ENCODE measurements at places on chromosomes 16 and 17. TPM values are rescaled to one million over a fixed set of nuclear protein-coding genes. Genes with fewer than 3 reads are reported as not detected.

DNA sequence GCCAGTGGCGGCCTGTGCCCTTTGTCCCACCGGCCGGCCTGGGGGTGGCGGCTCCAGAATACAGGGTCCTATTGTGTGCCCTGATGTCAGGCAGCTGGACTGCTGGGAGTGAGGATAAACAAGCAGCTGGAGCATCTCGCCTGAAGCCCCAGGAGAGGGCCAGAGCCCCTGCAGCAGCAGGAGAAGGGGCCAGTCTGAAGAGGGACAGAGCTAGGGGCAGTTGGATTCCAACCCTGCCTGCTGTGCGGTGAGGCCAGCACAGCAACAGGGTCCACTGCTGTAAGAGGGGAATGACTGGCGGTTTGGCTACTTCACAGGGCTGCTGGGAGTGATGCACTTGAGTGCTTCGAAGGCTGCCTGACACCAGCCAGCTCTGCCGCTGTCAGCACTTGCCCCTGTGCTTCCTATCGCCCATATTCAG is 25.0 kb downstream of the RAB11FIP4 start:
- DNase-seq = no peak

Gene EME1
- total RNA-seq = 31.8 TPM

Gene SPIRE2
- 21.2 TPM for total RNA-seq

- DNase-seq = no peak
Observed at GRCh38 chr17:34800661-34801060, 160.6 kb downstream of the CCT6B start.

GRCh38 chr16:89048090-89048725 is 45.4 kb upstream of the ACSF3 start:
- no peak for DNase-seq

Gene HSD17B1
- total RNA-seq = 1.4 TPM

DNA sequence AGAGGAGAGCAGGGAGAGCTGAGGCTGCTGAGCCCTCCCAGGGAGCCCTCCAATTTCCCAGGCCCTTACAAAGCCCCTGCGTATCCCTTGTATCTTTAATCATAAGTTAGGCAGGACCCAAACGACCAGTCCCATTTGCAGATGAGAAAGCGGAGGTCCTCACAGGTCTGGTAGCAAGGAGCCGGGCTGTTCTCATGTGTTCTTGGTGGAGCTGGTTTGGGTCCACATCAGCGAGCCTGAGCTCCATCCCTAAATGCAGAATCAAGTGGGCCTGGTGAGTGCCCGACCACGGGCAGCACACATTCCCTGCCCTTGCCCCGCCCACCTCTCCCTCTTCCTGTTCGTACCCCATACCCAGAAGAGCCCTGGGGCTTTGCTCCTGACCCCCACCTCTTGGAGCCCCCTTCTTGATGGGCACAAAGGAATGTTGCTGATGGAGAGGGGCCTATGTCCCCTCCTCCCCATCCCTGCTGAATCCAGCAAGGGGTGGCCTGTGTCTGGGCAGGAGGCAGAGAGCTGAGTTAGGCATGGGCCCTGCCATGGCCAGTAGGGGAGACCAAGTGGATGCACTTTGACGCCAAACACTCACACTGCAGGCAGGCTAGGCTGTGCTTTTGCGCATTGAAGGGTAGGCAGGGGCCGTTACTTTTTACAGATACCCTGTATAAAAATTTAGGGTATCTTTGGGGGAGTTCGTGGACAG is 18.3 kb upstream of the ADCY7 start:
- DNase-seq = no peak

Gene KCNH6
- total RNA-seq = not detected

DNA sequence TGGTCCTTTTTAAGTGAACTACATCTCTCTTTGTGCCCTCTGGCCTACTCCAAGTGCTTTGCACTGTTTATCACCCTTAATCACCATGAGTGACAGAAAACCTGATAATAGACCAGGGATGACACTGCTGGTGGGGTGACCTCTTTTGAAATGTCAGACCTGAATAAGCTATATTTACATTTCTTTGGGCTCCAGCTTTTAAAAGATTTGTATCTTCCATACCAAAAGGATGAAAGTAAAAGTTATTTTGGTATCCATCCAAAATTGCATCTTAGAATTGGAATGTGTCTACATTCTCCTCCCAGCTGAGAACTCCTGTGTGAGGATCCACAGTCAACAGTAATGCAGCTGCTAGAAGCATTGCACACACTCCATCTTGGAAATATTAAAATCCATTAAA is 370.0 kb downstream of the CDH11 start:
- no peak for DNase-seq

Gene TEX19
- 2.1 TPM for total RNA-seq

Gene MPP2
- 16.4 TPM for total RNA-seq

GRCh38 chr17:61122326-61122913 is 277.2 kb upstream of the TBX2 start:
- DNase-seq = no peak

- DNase-seq = no peak
Observed at GRCh38 chr17:19347323-19348080, 15.0 kb downstream of the B9D1 start.

GRCh38 chr16:24769806-24770205 is 40.4 kb downstream of the TNRC6A start:
- DNase-seq = no peak

- no peak for DNase-seq
Observed at GRCh38 chr17:81230043-81230820, 7.5 kb upstream of the CEP131 start.

Gene SLX4
- total RNA-seq = 7.0 TPM

- DNase-seq = no peak
Observed at GRCh38 chr16:69787883-69788282, 25.8 kb downstream of the WWP2 start.

GRCh38 chr17:31917065-31917529 is 15.6 kb upstream of the UTP6 start:
- DNase-seq = no peak

GRCh38 chr16:31134625-31135534 is 647 bp downstream of the PRSS8 start:
- DNase-seq = no peak

Gene ARHGDIA
- total RNA-seq = 554 TPM

Gene SRSF1
- total RNA-seq = 434 TPM

Gene SSTR5
- 7.2 TPM for total RNA-seq

DNA sequence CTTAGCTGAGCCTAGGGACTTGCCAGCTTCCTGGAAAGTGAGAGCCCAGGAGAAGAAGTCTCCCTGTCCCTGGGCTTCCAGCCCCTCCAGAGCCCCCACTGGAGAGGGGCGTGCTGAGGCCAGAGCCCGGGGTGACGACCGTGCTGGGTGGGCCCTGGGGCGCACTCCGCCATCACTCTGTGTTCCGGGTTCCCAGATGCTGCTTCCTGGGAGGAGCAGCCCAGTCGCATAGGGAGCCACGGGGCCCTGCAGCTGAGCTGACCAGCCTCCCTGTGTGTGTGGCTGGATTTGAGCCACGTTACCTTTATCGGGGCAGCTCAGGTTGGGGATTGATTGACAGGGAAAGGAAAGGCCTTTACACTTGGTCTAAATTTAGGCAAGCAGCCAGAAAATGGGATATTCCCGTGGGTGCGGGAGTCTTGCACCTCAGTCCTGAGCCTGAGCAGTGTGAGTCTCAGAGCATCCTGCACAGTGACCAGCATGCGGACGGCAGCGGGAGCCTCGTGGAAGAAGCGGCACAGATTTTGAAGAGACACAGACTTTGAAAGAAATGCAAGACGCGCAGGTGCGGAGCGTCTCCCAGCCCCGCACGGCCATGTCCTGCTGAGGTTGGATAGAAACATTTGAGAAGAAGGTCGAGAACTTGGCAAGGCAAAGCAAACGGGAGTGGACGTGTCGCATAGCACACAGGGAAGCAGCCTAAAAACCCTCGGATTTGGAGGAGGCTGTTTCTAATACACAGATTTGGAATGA is 51.3 kb upstream of the ZNF750 start:
- DNase-seq = no peak
